Stimulated activated CD4-positive, alpha-beta T cell treated with anti-CD3 and anti-CD28 coated beads, Interleukin-1b, Interleukin-23, amount 100 ng/mL, for 48 hours (primary cell): ENCODE measurements at places on chromosomes 5 and 9.

- peak; percentile 41 for DNase-seq
Observed at GRCh38 chr9:127805620-127806019, 2.9 kb downstream of the FPGS start.

DNA sequence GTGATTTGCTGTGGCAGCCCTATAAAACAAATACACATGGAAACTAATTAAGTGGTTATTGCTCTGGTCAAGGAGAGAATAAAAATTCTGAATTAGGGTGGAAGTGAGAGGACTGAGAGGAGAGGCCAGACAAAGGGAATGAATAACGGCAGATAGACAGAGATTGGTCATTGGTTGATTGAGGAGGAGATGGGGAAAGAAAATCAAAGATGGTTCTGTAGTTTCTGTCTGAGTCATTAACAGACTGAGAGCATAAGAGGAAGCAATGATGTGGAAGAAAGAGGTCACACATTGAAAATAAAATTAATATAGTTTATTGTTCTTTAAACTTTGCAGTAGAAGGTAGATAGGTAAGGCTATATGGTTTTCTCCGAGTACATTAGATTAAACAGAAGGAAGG, 469.8 kb downstream of the ACTL7B start:
- no peak for DNase-seq

DNA sequence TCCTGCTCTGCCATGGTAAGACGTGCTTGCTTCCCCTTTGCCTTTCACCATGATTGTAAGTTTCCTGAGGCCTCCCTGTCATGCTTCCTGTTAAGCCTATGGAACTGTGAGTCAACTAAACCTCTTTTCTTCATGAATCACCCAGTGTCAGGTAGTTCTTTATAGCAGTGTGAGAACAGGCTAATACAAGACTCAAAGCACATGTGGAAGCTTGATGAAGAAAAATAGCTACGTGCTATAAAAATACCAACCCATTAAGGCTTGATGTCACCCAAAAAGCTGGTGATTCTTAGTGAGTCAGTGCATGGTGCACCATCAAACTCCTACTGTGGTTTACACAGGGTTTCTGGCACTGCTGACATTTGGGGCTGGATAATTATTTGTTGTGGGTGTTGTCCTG, 332.2 kb downstream of the TMEM167A start:
- no peak for DNase-seq

- DNase-seq = no peak
Observed at GRCh38 chr5:93302711-93303110, 278.3 kb downstream of the NR2F1-AS1 start.

GRCh38 chr5:172282272-172283019, 1.1 kb downstream of the UBTD2 start:
- DNase-seq = no peak

DNA sequence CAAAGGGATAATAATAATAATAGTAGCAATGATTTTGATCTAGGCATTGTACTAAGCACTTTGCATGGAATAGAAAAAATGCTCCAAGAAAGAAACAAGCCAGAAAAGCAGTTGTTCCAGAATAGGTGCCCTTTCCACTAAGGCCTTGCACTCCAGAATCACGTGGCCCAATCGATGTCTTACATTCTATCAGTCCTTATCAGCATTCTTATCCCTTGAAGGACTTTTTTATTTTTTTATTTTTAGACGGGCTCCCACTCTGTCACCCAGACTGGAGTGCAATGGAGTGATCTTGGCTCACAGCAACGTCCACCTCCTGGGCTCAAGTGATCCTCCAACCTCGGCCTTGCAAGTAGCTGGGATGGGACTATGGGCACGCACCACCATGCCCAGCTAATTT, 36.5 kb downstream of the PDZD2 start:
- no peak for DNase-seq

- peak; percentile 1 for DNase-seq
Observed at GRCh38 chr5:111584651-111585050, 72.3 kb upstream of the STARD4 start.

GRCh38 chr9:132946211-132946610, 1.8 kb upstream of the TSC1 start:
- DNase-seq = no peak

DNA sequence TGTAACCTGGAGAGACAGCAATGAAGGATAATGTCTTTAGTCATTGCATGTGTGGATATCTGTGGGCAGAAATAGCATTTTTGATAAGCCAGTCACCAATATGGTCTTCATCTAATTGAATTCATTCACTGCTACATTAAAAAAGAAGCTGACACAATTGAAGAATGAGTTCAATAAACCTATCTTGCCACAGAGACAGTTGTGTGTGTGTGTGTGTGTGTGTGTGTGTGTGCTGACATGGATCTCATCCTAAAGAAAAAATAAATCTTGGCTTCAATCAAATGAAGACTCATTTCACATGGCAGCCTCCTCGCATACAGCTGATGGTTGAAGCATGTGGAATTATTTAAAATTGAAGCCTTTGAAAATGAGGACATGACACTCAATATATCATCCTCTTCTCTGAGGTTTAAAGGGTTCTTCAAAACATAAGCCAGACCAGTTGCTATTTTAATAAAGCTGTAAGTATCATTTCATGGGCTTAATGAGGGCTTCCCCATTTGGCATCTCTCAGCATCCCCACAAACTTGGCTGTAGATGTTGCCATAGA, 118.5 kb upstream of the PTPN3 start:
- no peak for DNase-seq

GRCh38 chr9:91154686-91155085, 207.0 kb downstream of the AUH start:
- no peak for DNase-seq

DNA sequence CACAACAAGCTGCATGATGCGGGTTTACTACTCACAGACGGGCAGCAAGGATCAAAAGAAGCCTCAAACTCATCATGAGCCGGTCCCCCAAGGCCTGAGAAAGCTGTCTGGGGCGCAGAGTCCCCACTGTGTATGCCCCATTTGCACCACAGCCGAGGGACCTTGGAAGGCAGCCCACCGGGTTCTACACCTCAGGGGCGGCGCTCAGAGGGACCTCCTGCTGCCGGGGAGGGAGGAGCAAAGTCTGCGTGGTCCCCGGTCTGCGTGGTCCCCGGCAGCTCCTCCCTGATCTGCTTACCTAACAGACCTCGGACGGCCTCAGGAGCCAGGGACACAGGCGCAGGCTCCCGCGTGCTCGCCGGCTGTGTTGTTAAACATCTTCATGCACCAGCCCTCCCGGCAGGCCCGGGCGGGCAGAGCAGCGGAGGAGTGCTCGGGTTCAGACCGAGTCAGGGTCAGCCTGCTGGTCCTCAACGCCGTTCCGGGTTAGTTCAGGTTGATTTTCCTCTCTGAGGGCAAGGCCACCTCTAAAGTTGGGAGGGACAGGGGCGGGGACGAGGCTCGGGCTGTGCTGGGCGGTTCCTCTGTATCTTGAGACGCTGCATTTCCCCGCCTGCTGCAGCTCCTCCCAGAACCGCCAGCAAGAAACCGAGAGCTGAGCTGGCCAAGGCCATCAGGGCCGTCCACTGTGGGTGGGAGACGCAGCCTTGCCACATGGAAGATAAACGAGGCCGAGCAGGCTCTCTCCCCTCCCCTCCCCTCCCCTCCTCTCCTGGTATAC, 74.6 kb downstream of the MRPL36 start:
- DNase-seq = no peak

- no peak for DNase-seq
Observed at GRCh38 chr5:160375166-160375565, 4.7 kb upstream of the C1QTNF2 start.

DNA sequence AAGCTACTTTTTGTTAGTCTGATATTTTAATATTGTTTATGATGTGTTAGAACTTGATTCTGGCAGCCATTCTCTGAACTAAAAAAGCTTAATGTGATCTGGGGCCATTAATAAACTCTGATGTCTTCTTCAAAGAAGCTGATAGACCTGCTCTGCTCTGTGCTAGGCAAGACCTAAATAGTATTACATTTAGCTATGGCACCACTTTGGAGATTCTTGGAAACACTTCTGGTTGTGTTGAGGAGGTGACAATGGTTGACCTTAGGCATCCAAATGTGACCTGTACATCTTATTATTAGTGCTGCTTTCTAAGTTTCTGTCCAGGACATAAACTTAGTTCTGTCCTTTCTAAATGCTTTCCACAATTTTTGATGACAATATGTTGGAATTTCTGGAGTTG, 21.7 kb upstream of the SCGB3A2 start:
- no peak for DNase-seq

DNA sequence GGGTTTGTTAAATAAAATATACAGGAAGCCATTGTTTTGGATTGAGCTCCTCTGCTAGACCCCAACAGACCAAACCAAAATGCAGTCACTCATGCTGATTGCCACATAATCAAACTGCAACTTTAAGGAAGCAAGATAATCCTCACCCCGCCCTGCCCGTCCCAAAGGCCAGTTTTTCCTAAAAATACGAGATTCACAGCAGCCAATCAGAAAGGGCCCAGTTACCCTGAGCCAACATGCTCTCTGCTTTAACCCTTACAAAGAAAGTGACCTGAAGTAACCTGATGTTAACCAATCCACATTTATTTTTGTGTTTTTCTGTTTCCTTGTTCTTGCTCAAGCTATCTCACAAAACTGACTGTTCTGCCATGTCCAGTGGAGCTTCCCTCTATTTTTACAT, 21.5 kb upstream of the RNF20 start:
- DNase-seq = no peak

GRCh38 chr5:78958672-78959445, 26.3 kb downstream of the ARSB start:
- DNase-seq = no peak

DNA sequence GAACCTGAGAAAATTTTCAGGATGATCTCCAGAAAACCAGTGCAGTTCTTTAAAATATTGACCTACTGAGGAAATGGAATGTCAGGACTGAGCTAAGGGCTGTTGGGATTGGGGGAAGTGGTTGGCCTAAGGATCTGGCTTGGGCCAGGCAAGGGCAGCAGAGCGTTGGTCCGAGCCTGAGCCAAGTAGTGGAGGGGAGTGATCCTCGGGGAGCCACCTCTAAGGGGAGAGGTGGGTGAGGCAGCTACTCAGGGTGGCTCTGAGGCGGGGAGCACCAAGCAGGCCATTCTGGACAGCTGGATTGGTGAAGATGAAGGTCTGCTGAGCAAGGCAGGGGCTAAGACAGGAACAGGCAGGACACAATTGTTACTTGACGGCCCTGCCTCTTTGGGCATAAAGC, 11.5 kb downstream of the CAMK4 start:
- DNase-seq = no peak

GRCh38 chr9:87878989-87879511, 3.6 kb upstream of the SPATA31E1 start:
- DNase-seq = no peak

DNA sequence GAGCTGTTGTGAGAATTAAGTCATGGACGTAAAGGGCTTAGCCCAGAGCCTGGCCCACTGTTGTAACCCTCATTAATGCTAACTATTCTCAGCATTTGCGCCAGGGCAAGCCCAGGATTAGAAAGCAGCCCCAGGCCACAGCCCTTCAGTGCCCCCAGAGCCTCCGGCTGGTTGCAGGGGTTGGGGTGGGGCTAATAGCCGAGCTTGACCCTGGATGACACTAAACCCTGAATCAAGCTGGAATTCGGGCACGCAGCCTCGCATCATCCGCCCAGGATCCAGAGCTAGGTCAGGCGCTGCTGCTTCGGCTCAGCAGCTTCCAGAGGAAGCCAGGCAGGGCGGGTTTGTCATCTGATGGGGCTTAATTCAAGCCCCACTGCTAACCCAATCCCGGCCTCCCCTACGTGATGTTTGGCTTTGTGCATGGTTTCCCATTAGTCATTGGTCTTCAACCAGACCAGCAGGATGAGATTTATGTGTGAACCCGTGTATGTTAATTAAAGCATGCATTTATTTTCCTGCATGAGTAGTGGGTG, 1.2 kb upstream of the MEGF9 start:
- no peak for DNase-seq

DNA sequence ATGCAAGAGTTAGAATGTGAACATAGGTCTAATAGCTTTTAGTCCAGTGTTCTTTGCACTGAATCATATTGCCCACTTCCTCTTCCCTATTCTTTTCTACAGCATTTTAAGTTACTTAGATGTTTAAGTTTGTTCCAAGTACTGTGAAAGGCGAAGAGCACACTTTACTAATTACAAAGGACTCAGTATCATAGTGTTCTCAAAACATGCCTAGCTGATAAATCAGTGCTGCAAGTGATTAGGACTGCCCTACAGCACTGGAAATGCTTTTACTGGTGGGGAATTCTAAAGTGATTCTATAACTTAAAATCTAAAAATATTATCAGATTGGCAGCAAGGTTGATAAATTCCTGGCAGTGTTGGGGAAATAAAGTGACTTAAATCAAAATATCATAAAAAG, 177.9 kb upstream of the KCNN2 start:
- no peak for DNase-seq

DNA sequence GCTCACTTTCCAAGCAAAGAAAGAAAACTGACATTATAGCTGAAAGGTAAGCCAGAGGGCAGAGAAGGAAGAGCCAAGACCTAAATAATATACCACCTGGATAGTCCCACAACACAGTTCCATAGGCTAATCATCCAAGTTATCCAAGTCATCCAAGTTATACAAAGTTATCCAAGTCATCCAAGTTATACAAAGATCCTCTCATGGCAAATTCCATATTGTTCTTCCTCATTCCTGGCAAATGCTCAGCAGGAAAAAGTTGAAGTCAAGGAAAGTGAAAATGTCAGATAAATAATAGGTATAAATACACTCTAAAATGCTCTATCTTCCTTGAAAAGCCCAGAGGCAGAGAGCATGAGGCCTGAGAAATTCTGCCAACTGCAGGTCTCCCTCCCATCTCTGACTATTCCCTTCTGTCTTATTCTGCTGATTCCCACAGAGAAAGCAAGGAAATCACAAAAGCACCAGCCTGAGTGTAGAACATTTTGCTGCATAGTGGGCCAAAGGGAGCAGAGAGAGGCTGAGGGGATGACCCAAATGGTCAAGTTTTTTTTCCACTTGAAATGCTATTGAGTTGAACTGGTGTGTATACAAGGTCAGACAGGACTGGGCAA, 12.5 kb downstream of the MCTP1 start:
- no peak for DNase-seq

- DNase-seq = no peak
Observed at GRCh38 chr9:114225561-114226212, 70.3 kb downstream of the COL27A1 start.

DNA sequence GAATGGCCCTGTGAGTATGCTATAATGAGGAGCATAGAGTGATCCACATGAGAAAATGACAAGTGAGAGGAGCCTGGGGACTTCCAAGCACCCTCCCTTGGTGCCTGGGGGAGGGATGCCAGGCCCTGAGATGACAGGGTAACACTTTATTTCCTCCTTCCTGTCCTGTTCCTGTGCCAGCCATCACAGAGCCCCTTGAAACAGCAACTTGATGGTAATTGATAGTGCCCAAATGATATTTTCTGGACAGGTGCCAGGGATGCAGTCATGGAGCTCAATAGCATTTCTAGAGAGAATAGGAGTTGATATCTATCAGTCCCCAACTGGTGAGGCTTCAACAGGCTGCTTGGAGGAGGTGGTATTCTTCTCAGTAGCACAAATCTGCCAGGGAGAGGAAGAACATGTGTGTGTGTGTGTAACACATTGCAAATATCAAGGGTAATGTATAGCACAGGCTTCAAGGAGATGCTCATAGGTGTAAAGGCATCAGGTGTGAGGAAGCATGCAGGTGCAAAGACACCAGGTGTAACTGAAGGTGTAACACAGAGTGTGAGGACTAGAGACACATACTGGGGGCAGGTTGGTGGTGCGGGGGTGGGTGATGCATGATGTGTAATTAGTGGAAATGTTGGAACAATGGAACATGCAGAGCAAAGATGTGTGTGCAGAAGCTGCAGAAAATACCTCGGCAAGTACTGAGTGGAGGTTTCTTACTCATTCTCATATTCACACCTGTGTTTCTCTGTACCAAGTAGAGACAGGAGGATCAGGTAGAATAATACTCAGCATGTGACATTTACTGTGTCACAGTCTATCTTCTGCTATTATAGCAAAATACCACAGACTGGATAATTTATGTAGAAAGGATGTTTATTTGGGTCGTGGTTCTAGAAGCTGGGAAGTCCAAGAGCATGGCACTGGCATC, 18.1 kb upstream of the WWC1 start:
- no peak for DNase-seq
